Hepatocyte (in vitro differentiated cells): ENCODE measurements at places on chromosomes 1 and 21.

- DNase-seq: peak; percentile 16
These were observed 93.4 kb upstream of the KCNE2 start for GRCh38 chr21:34270411-34270810.

DNA sequence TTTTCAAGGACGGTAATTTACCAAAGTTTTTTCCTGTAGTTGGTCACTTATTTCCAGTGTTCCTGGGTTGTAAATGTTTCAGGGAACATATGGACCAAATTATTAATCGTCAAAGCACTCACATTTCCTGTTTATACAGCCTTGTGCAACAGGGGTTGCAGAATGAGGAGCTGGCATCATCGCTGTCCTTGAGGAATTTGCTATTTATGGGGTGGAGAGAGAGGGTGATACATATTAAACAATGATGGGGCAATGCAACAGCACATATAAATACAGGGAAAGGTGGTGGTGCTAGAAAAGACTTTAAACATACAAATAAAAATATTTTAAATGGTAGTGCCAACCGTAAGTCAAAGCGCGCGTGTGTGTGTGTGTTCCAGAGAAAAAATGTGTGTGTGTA, 369.8 kb downstream of the NPHP4 start:
- DNase-seq: no peak

GRCh38 chr21:14325595-14325994, 57.4 kb downstream of the HSPA13 start:
- no peak for DNase-seq

GRCh38 chr1:59707178-59707791, 107.5 kb upstream of the HOOK1 start:
- peak; percentile 62 for DNase-seq
